ENCODE measurements at places on chromosomes 13 and 19. TPM values are rescaled to one million over a fixed set of nuclear protein-coding genes. Genes with fewer than 3 reads are reported as not detected.

The SLC7A9 gene
- total RNA-seq, result 0.49 TPM

The SAFB gene
- 66.3 TPM for total RNA-seq

GRCh38 chr13:79722885-79723445, 242.0 kb downstream of the NDFIP2 start:
- peak; percentile 57 for DNase-seq

GRCh38 chr13:50290186-50290585, 274.9 kb downstream of the KCNRG start:
- no peak for DNase-seq

GRCh38 chr13:107733276-107733675, 482.1 kb downstream of the LIG4 start:
- DNase-seq, result no peak

DNA sequence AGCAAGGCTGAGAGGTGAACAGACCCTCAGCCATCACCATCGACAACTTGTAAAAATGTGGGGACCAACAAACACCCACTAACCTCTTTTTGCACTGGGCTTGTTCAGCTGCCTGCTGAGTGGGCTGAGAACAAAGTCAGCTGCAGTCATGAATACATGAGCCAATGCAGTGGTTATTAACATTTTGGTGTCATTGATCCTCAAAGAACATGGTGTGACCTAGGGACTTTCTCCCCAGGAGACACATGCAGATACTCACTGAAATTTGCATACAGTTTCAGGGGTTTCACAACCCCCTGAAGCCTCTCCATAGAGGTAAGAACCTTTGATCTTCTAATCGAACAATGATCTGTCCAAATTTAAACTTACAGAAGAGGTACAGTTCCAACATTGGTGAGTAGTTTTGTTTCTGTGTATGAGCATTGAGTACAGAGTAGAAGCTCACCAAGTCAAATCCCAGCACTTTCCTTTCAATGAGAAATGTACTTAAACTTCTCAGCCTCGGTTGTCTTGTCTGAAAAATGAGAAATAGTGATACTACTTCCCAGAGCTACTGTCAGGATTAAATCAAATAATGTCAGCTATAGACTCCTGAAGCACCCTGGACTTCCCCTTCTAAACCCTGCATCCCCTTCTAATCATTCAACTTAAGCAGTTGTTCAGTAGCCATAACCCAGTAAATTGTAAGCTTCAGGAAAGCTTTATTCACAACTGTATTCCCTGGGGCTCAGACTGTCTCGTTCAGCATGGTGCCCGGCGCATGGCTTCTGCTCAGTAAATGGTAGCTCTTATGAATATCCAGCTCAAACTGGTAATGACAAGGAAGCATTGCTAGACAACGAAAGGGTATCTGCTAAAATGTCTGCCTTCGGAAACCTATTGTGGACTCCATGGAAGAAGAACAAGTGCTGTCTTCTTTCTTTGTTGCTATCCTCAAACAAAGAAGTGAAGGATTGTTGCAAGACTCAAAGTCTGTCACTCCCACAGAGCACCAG, 148.7 kb downstream of the FOXO1 start:
- DNase-seq, result no peak

Measured in sigmoid colon (tissue), 7 donors.